ENCODE measurements at places on chromosomes 2 and 18. TPM values are rescaled to one million over a fixed set of nuclear protein-coding genes. Genes with fewer than 3 reads are reported as not detected.

Gene PRSS56
- total RNA-seq, result not detected

Gene SKOR2
- total RNA-seq, result not detected

Gene MTIF2
- total RNA-seq, result 26.3 TPM

Gene RBBP8
- 33.8 TPM for total RNA-seq

Gene MATN3
- total RNA-seq, result 3.6 TPM

Gene ALPI
- not detected for total RNA-seq

Gene FSHR
- not detected for total RNA-seq

Gene SPATA3
- total RNA-seq, result not detected

Gene NT5C1B
- not detected for total RNA-seq

Gene ABCG8
- total RNA-seq, result not detected

Gene MDH1B
- 15.0 TPM for total RNA-seq

Gene TBC1D8
- total RNA-seq, result 40.7 TPM

Gene ALPG
- total RNA-seq, result 1.2 TPM

Gene TMEM198
- 1.3 TPM for total RNA-seq
